CD4-positive, alpha-beta T cell treated with Interleukin-17A for 1 hour (primary cell): ENCODE measurements at places on chromosomes 3 and 15.

DNA sequence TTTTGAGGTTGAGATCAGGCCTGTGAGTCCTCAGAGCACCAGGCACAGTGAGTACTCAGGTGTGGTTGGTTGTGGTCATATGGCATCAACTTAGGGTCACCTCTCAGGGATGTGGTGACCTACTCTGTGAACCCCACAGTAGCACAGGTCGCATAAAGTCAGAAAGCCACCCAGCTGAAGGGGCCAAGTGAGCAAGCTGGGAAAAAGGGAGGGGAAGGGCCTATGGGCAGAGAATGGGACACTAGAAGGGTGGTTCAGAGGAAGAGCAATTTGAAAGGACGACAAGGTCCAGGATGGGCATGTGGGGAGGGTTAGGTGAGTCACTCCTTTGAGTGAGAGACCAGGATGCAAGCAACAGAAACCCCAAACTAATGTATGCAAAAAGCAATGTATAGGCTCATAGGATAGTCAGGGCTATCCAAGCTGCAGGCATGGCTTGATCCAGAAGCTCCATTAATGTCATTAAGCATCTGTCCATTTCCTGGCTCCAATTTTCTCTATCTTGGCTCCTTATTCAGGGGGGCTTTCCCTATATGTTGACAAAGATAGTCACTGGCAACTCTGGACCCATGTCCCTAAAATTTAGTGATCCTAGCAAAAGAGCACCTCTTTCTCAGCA lies 33.5 kb downstream of the HMCES start:
- DNase-seq: no peak

- no peak for DNase-seq
Measured at GRCh38 chr15:29040370-29040751, 154.6 kb downstream of the APBA2 start.

DNA sequence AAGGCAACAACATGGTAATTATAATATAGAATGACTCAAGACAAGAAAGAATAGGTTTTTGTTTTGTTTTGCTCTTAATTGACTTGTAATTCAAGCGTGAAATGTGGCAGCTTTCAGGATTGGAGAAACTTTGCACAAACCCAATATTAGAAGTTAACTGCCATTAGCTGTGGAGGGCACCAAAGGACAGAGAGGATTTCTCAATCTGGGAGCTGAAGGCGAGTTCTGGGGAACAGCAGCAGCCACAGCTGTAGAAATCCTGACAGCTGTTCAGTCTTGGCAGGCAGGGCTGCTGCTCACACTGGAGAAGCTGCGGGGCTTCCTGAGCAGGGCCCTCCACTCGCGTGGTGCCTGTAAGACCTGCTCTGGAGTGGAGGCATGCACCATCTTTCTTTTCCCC lies 182.2 kb upstream of the IL12A start:
- DNase-seq: no peak

- no peak for DNase-seq
Measured at GRCh38 chr3:53191836-53192480, 30.9 kb downstream of the PRKCD start.

DNA sequence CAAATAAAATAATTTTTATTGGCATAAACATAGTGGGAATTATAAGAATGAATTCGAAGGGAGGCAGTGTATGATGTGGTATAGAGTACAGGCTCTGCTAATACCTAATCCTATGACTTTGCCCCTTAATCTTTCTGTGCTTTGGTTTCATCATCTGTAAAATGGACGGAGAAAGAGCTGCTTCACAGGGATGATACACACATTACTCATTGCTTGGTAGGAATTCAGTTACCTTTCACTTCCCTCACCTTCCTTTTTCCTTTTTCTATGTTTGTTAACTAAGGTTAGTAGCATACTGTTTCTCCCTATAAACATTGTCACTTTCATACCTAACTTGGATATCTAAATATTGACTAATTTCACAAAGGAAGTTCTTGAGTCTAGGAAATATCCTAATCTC lies 36.2 kb downstream of the LEKR1 start:
- DNase-seq: no peak

- DNase-seq: no peak
Measured at GRCh38 chr15:77023576-77024272, 28.8 kb downstream of the PSTPIP1 start.

DNA sequence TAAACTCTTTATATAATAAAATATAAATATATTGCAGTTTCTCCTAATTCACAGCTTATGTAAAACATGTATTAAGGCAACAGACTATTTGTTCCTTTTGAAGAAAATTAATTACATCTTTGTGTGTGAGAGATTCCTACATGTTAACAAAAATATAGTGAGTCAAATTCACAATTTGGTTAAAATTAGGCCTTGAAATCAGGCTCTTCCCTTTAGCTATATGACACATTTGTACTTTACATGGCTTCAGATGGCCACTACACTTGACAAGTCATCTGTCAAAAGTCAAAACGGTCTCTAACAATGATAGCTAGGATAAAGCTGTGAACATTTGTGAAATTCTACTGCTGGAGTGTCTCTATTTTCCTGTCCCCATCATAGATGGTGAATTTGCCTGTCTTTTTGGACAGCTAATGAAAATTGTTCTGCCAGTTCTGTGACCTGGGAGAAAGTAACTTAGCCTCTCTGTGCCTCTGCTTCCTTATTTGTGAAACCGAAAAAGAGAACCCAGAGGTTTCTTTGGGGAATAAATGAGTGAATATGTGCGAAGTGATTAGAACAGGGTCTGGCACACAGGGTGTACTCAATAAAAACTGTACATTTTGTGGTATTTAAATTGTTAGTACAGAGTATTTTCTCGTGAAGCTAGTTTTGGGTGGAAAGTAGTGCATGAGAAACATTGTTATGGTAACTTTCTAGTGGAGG lies 23.6 kb downstream of the TM4SF4 start:
- no peak for DNase-seq

- no peak for DNase-seq
Measured at GRCh38 chr15:45795440-45796069, 160.7 kb downstream of the SQOR start.

- DNase-seq: no peak
Measured at GRCh38 chr3:132183811-132184210, 133.4 kb upstream of the ACP3 start.

- DNase-seq: no peak
Measured at GRCh38 chr3:150736316-150736719, 26.7 kb downstream of the SIAH2 start.

GRCh38 chr3:58022490-58022889 lies 14.3 kb downstream of the FLNB start:
- DNase-seq: no peak

- DNase-seq: no peak
Measured at GRCh38 chr3:133264920-133265319, 134.9 kb upstream of the BFSP2 start.
